H1 (cell line): ENCODE measurements at places on chromosomes 11 and 22. TPM values are rescaled to one million over a fixed set of nuclear protein-coding genes. Genes with fewer than 3 reads are reported as not detected.

The KDM4D gene
- total RNA-seq = 1.4 and 1.5 TPM in 2 replicates

The EXPH5 gene
- total RNA-seq = 11.5 and 11.9 TPM in 2 replicates

The MOGAT2 gene
- total RNA-seq = not detected in 2 replicates

The CWF19L2 gene
- total RNA-seq = 16.3 and 16.6 TPM in 2 replicates

The SLC25A22 gene
- total RNA-seq = 48.0 and 54.3 TPM in 2 replicates

The OTOG gene
- total RNA-seq = 1.5 and 2.4 TPM in 2 replicates

The LMF2 gene
- total RNA-seq = 31.3 and 34.3 TPM in 2 replicates

The HIRA gene
- total RNA-seq = 61.1 and 67.2 TPM in 2 replicates

The PARVG gene
- total RNA-seq = 0.37 and 0.50 TPM in 2 replicates

The NAALAD2 gene
- total RNA-seq = 3.9 and 4.1 TPM in 2 replicates

The OR2AG1 gene
- total RNA-seq = not detected in 2 replicates

The KCNQ1 gene
- total RNA-seq = 2.0 and 2.4 TPM in 2 replicates

The CATSPERZ gene
- total RNA-seq = not detected in 2 replicates

The AQP11 gene
- 1.1 and 1.2 TPM in 2 replicates for total RNA-seq

The RFPL2 gene
- 0.19 TPM in 1 of 2 replicates, not detected in the other for total RNA-seq

The OR52B6 gene
- not detected in 2 replicates for total RNA-seq

The CCT8L2 gene
- not detected in 2 replicates for total RNA-seq

The C11orf86 gene
- total RNA-seq = 0.91 and 1.2 TPM in 2 replicates

The BSX gene
- total RNA-seq = not detected in 2 replicates

The RIMBP3C gene
- not detected in 2 replicates for total RNA-seq

The CDPF1 gene
- 8.8 and 9.7 TPM in 2 replicates for total RNA-seq

The NTM gene
- 20.0 and 23.4 TPM in 2 replicates for total RNA-seq

The CRYBB2 gene
- total RNA-seq = not detected in 2 replicates

The MYOD1 gene
- not detected in 2 replicates for total RNA-seq

The SMIM35 gene
- total RNA-seq = not detected in 2 replicates

The BCO2 gene
- 0.63 and 0.82 TPM in 2 replicates for total RNA-seq

The RNF214 gene
- 33.7 and 35.6 TPM in 2 replicates for total RNA-seq

The C1QTNF5 gene
- 1.5 and 2.2 TPM in 2 replicates for total RNA-seq

The RASL10A gene
- total RNA-seq = 1.4 and 1.5 TPM in 2 replicates

The TMA7B gene
- not detected in 2 replicates for total RNA-seq

The XPNPEP3 gene
- total RNA-seq = 21.5 and 25.8 TPM in 2 replicates

The ACR gene
- 0.56 TPM in 1 of 2 replicates, not detected in the other for total RNA-seq

The UCP3 gene
- 0.92 and 1.3 TPM in 2 replicates for total RNA-seq

The JHY gene
- total RNA-seq = 0.46 and 0.91 TPM in 2 replicates

The UCP2 gene
- total RNA-seq = 39.8 and 46.2 TPM in 2 replicates

The TRIM49D1 gene
- total RNA-seq = not detected in 2 replicates

The FAM111B gene
- total RNA-seq = 38.1 and 40.0 TPM in 2 replicates

The TMPRSS4 gene
- total RNA-seq = 0.58 and 0.69 TPM in 2 replicates

The MUC6 gene
- total RNA-seq = not detected in 2 replicates

The ANKK1 gene
- not detected in 2 replicates for total RNA-seq

The NXPE1 gene
- total RNA-seq = not detected in 2 replicates

The YPEL1 gene
- total RNA-seq = 6.7 and 7.6 TPM in 2 replicates

The MAPK11 gene
- 1.5 TPM in 2 replicates for total RNA-seq

The APOA1 gene
- total RNA-seq = 0.48 TPM in 1 of 2 replicates, not detected in the other

The SPON1 gene
- total RNA-seq = 4.3 and 5.4 TPM in 2 replicates

The ANGPTL5 gene
- not detected in 2 replicates for total RNA-seq

The TMEM191C gene
- 0.74 and 1.3 TPM in 2 replicates for total RNA-seq

The SMC1B gene
- total RNA-seq = not detected in 2 replicates

The DBX1 gene
- not detected in 2 replicates for total RNA-seq

The KRTAP5-1 gene
- not detected in 2 replicates for total RNA-seq

The IRAG1 gene
- total RNA-seq = 2.7 and 3.3 TPM in 2 replicates

The DRICH1 gene
- total RNA-seq = 0.28 TPM in 1 of 2 replicates, not detected in the other

The JAML gene
- total RNA-seq = 0.58 and 0.86 TPM in 2 replicates
